ENCODE measurements at places on chromosomes 7 and 10.

DNA sequence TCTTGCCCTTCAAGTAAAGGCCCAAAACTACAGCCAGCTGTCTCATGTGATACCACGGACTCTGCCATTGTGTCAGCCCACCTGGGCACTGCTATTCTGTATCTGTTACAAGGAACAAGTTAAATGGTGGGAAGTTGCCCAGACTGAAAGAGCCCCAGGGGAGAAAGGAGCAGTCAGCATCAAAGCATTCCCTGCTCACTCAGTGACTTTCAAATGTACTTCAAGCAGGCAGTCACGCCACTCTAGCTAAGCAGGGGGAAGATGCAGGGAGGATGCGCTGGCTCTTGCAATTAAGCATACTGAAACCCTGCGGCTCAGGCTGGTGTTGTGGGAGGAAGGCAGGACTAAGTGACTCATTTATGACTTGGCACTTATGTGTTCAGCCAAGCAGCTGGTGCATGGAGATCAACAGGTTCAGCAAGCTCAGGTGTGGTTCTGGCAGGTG lies 1249.6 kb downstream of the TYW1 start:
- DNase-seq: no peak

- DNase-seq: no peak
These were observed 7.8 kb upstream of the GLI3 start for GRCh38 chr7:42244828-42245227.

DNA sequence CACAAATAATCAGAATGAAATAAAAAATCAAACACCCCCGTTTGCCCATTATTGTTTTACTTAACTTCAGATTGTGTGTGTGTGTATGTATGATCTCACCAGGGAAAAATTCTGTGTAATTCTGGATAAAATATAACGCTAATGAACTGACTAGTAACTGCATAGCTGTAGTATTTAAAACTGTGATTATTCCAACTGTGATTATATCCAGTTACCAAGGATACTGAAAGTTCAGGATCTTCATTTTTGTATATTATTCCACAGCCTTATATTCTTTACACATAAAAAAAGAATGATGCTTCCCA lies 2.9 kb downstream of the TWIST1 start:
- DNase-seq: peak; percentile 55

DNA sequence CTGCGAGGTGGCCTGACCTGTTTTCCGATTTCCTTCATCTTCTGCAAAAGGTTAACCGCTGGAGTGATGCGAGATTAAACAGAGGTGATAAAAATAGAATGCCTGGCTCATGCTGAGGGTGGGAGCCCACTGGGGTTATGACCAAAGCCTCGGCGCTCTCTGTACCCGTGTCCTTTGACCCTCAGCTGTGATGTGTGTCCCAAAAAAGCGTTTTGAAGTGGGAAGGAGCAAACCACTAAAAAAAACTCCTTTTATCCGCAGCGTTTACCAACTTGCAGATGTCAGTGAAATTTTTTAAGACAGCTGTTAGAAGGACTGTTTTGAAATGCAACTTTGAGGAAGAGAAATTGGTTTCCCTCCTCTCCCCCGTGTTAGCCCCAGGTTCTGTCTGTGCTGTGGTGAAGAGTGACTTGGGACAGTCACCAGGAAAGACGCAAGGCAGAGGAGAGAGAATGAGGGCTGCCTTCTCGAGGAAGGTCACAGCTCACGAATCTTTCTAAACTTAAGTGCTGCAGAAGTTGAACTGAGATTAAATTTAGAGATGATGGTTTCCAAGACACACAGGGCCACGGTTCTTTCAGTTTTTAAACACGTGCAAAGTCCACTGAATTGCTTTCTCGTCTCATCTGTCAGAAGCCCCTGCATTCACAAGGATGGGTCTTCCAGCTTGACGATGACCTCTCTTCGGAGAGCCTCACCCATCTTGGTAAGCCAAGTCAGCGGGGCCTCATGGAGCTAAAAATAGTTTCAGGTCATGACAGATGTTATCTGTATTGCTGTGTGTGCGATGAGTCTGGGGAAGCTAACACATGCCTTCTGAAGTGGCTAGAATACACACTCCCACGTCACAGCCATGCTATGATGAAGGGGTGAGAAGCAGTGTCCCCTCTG lies 27.6 kb downstream of the AMZ1 start:
- no peak for DNase-seq

- no peak for DNase-seq
These were observed 273.6 kb upstream of the PODXL start for GRCh38 chr7:131829947-131830558.

GRCh38 chr7:106542550-106543220 lies 118.3 kb downstream of the CCDC71L start:
- peak; percentile 72 for DNase-seq

GRCh38 chr7:94655848-94656657 lies at the start of gene SGCE:
Gene SGCE, minus strand, starts transcription at chr7:94656133. Its CDS starts 35 bp downstream, at chr7:94656098.
- DNase-seq: peak; percentile 79

GRCh38 chr7:121744319-121744718 lies 128.6 kb upstream of the PTPRZ1 start:
- DNase-seq: no peak

DNA sequence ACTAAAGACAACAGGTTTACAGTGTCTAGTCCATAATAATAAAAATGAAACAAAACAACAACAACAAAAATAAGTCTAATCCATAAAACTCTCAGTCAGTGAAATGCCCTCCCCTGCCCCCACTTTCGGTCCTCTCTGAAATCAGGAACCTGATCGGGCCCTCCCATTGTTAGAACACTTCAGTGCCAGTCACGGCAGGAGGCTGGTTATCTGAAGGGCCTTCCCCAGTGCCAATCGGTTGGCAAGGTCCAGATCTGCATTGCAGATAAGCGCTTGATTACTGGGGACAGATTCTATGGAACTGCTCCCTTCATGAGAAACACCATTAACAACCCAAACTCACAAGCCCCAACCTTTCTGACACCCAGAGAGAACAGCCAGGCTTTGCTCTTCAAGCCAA lies 72.2 kb upstream of the EEPD1 start:
- no peak for DNase-seq

GRCh38 chr7:78224923-78225322 lies 426.4 kb downstream of the PHTF2 start:
- DNase-seq: no peak

GRCh38 chr10:119410361-119411116 lies 132.0 kb downstream of the RGS10 start:
- no peak for DNase-seq

DNA sequence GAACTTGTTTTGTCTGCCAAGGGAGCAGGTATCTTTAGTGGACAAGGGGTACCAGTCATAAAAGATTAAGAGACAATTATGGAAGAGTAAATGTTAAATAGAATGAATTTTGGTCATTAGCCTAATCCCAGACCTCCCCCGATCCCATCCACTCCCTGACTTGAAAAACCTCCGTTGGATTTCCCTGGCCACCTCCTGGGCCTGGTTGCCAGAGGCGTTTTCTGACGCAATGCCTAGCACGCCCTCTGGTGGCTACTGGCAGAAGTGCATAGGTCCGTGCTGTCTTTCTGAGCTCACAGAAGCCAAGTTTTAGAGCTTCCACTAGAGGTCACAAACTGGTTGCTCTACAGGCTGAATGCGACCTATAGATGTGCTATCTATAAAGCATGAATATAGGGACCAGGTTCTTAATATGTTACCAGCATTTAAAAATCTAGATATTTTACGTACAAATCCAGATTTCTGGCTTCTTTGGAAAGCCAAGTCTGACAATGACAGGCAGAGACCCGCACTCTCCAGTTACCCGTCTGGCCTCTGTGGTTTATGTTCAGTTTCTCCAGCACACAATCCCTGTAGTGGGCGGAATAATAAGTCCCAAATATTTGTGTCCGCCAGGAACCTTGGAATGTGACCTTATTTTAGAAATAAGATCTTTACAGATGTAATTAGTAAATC lies 39.8 kb downstream of the SPOCK2 start:
- peak; percentile 92 for DNase-seq

- DNase-seq: no peak
These were observed 6.3 kb upstream of the DDIT4 start for GRCh38 chr10:72267381-72267780.

DNA sequence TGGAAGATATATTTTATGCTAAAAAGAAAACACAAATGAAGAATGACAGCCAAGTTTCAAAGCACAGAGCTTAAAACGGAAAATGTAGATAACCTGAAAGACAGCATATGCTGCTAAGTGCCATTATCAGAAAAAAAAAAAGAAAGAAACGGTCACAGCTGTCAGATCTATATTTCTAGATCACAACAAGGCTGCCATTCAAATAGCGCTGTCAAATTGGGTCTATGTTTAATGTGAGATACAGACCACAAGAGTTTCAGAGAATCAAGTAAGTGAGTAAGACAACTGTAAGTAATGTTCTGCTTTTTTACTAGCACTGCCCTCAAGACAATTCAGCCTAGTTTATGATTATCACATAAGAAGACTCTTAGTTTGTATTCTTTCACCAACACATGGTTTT lies 66.1 kb upstream of the RNF148 start:
- DNase-seq: no peak

GRCh38 chr7:37198041-37198905 lies 250.4 kb downstream of the ELMO1 start:
- DNase-seq: no peak

- DNase-seq: no peak
These were observed 45.1 kb downstream of the WIPI2 start for GRCh38 chr7:5234852-5235831.

DNA sequence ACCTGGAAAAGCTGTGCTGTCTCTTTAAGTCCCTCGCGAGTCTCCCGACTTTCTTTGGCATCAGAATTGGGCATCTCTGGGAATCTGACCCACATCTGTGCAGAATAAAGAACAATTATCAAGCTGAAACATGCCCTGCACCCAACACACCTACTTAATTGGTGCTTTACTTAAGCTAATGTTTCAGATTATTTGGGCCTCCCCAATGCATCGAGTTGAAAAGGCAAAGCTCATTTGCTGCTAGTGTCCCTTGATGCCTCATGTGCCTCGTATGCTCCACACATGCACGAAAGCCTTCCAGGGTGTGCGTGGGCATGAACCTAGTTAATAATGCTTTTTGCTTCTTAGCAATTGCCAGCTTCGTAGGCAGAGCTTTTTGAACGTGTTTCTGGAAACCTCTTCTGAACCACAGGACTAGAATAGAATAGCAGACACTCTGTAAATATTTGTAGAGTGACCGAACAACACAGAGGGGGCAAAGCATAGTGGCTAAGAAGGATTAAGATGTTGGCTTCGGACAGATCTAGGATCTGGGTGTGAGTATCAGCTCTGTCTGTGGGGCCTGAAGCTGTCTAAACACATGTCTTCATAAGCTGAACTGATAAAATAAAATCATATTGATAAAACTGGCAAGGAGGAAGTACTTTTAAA lies 26.7 kb upstream of the FGFR2 start:
- no peak for DNase-seq

DNA sequence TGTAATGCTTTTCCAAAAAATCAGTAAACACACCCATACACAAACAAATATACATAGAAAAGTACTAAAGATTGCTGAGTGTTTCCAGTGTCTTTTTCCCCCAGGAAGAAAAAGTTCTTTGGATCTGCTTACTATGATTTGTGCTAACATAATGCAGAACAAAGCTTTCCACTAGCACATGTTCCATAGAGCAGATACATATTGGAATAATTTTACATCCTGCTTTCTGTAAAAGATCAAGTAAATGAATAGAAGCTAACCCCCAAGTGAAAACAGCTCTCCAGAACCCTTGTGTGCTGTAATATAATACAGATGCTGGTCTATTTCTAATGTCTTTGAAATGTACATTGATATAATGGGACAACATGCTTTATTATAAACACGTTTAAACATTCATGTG lies 125.5 kb downstream of the PON1 start:
- no peak for DNase-seq

GRCh38 chr7:151435103-151435916 lies 4.6 kb downstream of the CRYGN start:
- no peak for DNase-seq

DNA sequence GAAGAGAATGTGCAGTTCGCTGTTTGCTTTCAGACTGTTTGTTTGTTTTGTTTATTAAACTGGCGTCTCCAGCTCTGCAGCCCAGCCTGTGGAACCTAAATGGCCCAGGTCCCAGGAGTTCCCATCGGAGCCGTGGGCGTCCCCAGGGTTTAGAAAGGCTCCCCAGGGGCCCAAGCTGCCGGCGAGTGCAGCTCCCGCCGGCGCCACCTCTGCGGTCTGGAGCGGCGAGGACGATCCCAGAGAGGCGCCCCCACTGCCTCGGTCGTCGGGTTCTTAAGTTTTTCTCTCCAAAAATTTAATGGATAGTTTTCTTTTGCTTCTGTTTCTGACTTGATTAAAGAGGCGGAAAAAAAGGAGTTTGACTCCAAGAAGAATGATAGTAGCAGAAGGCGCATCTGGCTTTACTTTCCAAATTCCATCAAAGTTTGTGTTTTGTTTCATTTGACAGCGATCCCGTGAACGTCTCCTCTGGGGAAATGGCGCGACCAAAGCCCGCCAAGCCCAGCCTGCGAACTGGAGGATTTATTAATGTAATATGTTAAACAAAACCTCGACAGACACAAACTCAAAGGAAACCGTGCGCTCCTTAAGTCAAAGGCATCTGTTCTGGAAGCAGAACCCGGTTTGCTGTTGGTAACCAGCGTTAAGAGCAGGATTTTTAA lies 718 bp upstream of the FZD1 start:
- DNase-seq: peak; percentile 43

DNA sequence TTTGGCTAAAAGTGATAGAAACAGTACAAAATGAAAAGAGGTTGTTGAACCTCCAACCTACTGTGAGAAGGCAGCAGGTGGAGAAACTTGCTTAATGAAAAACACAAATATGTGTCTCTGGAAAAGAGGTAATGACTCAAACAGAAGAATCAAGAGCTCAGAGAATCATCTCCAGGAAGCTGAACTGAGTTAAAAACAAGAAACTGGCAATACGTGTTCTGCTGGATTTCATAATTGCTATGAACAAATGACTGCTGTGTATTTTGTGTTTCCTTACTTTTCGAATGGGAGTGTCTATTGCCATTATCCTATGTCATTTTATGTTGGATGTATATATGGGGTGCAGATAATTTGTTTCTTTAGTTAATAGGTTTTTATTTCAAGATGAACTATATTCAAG lies 401.1 kb downstream of the DGKB start:
- DNase-seq: no peak

- no peak for DNase-seq
These were observed 135.2 kb downstream of the GPR37 start for GRCh38 chr7:124630395-124630794.

GRCh38 chr7:27010068-27010467 lies 85.7 kb downstream of the HOXA1 start:
- DNase-seq: no peak

GRCh38 chr7:124783271-124783670 lies 17.7 kb upstream of the GPR37 start:
- no peak for DNase-seq

Measured in AG08396 (cell line).